ENCODE measurements at places on chromosomes 2 and 18. TPM values are rescaled to one million over a fixed set of nuclear protein-coding genes. Genes with fewer than 3 reads are reported as not detected.

Gene EMILIN2
- 4.4 TPM for total RNA-seq

DNA sequence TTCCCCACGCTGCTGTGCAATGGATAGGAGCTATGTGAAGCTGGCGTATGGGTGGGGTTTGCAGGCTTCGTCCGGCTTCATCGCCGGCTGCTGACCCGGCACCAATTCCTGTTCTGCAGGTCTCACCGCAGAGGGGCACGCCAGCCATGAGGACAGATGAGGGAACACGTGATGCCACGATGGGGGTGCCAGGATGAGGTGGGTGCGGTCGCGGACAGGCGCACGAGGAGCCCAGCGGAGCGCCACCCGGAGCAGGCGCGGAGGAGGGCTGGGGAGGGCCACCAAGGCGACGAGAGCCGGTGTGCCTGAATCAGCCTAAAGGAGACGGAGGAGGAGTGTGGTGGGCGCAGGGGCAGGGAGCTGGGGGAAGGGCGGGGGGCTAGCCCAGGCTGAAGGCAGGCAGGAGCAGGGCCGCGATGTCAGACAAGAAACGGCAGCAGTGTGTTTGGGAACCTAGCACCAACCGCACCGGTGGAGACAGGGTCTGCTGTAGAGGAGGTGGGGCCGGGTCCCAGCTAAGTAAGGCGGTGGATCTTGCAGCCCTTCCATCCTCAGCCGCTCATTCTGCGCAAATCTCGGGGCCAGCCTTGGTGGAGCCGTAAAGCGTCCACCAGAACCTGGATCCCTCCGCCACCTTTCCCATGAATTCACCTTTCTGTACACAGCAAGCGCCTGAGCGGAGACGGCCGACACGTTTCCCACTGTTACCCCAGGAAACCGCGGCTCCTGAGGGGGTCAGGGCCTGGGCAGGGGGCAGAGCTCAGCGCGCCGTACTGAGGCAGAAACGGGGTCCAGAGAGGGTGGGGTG, 17.0 kb upstream of the CD8A start:
- no peaks in the 10 kb centered on the region for H3K36me3 ChIP-seq
- H3K4me1 ChIP-seq = peaks cover 4% of the 10 kb centered on the region
- peak overlapping the region; percentile 0 for H3K4me3 ChIP-seq
- H3K27me3 ChIP-seq = peaks cover 5% of the 10 kb centered on the region
- DNase-seq = peak; percentile 44
- no peak overlapping the region for H3K27ac ChIP-seq

Gene FAM237A
- not detected for total RNA-seq

DNA sequence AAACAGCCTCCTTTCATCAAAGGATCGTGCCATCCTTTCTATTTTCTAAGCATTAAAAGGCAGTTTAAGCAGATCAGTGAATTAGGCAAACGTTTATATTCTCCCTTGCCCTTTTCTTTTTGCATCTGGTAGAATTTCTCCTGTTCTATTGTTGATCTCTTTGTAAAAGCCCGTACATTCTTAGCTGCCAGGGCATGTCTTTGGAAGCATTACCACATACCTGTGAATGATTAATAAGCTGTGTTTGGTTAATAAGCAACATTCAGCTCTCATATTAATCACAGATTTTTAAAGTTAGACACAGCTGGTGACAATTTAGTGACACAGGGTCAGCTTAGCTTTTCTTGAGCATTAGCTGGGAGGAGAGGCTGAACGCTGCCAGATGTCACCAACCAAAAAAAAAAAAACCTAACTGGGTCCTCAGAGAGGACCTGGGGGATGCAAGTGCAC, 33.8 kb upstream of the CYP1B1 start:
- no peak overlapping the region for H3K4me3 ChIP-seq
- no peaks in the 10 kb centered on the region for H3K27me3 ChIP-seq
- no peaks in the 10 kb centered on the region for H3K36me3 ChIP-seq
- H3K27ac ChIP-seq = peak overlapping the region; percentile 67
- no peak for DNase-seq

GRCh38 chr2:231326404-231326803, 69.1 kb upstream of the B3GNT7 start:
- DNase-seq = no peak
- no peak overlapping the region for H3K27ac ChIP-seq
- no peak overlapping the region for H3K4me3 ChIP-seq
- no peaks in the 10 kb centered on the region for H3K4me1 ChIP-seq

DNA sequence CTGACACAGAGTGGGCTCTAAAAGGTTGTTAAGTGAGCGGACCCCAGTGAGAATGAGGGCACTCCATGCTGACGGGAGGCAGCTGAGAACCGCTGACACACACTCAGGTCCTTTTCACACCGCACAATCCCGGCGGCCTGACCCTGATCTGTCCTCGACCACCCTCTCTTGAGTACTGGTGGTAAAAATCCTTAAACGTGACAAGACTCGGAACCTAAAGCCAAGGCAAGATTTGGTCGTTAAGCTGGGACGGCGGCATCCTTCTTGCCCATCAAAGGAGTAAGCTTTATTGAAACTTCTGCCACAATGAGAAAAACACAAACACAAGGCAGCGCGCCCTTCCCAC, 569 bp downstream of the TMX3 start:
- H3K27me3 ChIP-seq = no peaks in the 10 kb centered on the region
- no peak overlapping the region for H3K27ac ChIP-seq
- no peaks in the 10 kb centered on the region for H3K36me3 ChIP-seq
- DNase-seq = no peak

Gene GCKR
- 1.1 TPM for total RNA-seq

GRCh38 chr2:216838151-216838550, 21.7 kb downstream of the TNP1 start:
- H3K4me1 ChIP-seq = no peaks in the 10 kb centered on the region
- H3K27me3 ChIP-seq = no peaks in the 10 kb centered on the region
- no peak overlapping the region for H3K4me3 ChIP-seq
- no peak for DNase-seq
- no peaks in the 10 kb centered on the region for H3K36me3 ChIP-seq

Gene MATN3
- not detected for total RNA-seq

- DNase-seq = no peak
- peaks cover 17% of the 10 kb centered on the region for H3K4me1 ChIP-seq
- no peak overlapping the region for H3K27ac ChIP-seq
- H3K4me3 ChIP-seq = no peak overlapping the region
- H3K27me3 ChIP-seq = no peaks in the 10 kb centered on the region
Measured at GRCh38 chr2:203585516-203585915, 50.4 kb upstream of the RAPH1 start.

GRCh38 chr2:54915101-54915500, 135.2 kb downstream of the RTN4 start:
- H3K4me3 ChIP-seq = no peak overlapping the region
- no peak overlapping the region for H3K27ac ChIP-seq
- no peak for DNase-seq
- no peaks in the 10 kb centered on the region for H3K36me3 ChIP-seq

- H3K27ac ChIP-seq = no peak overlapping the region
- H3K4me3 ChIP-seq = no peak overlapping the region
- no peaks in the 10 kb centered on the region for H3K4me1 ChIP-seq
Measured at GRCh38 chr2:189506514-189506976, 65.3 kb downstream of the WDR75 start.

GRCh38 chr2:127448526-127448925, 30.3 kb downstream of the PROC start:
- H3K36me3 ChIP-seq = no peaks in the 10 kb centered on the region
- DNase-seq = no peak
- H3K27ac ChIP-seq = no peak overlapping the region
- no peak overlapping the region for H3K4me3 ChIP-seq
- H3K4me1 ChIP-seq = no peaks in the 10 kb centered on the region

- no peak overlapping the region for H3K4me3 ChIP-seq
- no peak overlapping the region for H3K27ac ChIP-seq
- H3K4me1 ChIP-seq = no peaks in the 10 kb centered on the region
Measured at GRCh38 chr2:71697106-71698004, 244.0 kb downstream of the DYSF start.

GRCh38 chr2:217394510-217395351, 534.9 kb upstream of the TNP1 start:
- H3K4me1 ChIP-seq = no peaks in the 10 kb centered on the region
- H3K36me3 ChIP-seq = no peaks in the 10 kb centered on the region
- no peaks in the 10 kb centered on the region for H3K27me3 ChIP-seq
- H3K4me3 ChIP-seq = no peak overlapping the region

Gene ZNF385B
- 0.39 TPM for total RNA-seq

- H3K36me3 ChIP-seq = no peaks in the 10 kb centered on the region
- no peaks in the 10 kb centered on the region for H3K4me1 ChIP-seq
- DNase-seq = no peak
- no peak overlapping the region for H3K27ac ChIP-seq
- no peak overlapping the region for H3K4me3 ChIP-seq
- H3K27me3 ChIP-seq = no peaks in the 10 kb centered on the region
Measured at GRCh38 chr2:106857882-106858478, 28.0 kb downstream of the ST6GAL2 start.

DNA sequence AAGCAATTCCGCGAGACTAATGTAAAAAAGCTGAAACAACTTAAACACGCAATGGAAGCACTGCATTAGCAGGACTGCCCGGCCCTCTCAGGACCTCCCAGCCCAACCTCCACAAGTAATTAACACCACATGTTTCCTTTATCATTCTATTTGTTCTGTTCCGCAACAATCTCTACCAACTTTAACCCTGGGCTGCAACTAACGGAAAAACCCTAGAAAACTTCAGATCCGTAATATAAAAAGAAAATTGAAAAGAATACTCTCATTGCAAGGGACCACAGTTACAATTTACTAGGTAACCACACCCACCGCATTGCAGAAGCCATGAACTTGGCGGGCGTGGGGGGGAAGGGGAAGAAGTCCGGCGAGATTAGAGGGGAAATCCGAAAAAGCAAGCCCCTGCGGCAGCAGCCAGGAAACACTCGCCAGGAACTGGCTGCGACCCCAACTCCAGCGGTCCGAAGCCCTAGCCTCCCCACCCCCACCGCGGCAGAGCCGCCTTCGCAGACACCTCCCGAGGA, 1.2 kb downstream of the EPB41L3 start:
- H3K27me3 ChIP-seq = no peaks in the 10 kb centered on the region
- H3K36me3 ChIP-seq = no peaks in the 10 kb centered on the region
- H3K27ac ChIP-seq = no peak overlapping the region
- H3K4me3 ChIP-seq = peak overlapping the region; percentile 40
- H3K4me1 ChIP-seq = no peaks in the 10 kb centered on the region
- DNase-seq = no peak

DNA sequence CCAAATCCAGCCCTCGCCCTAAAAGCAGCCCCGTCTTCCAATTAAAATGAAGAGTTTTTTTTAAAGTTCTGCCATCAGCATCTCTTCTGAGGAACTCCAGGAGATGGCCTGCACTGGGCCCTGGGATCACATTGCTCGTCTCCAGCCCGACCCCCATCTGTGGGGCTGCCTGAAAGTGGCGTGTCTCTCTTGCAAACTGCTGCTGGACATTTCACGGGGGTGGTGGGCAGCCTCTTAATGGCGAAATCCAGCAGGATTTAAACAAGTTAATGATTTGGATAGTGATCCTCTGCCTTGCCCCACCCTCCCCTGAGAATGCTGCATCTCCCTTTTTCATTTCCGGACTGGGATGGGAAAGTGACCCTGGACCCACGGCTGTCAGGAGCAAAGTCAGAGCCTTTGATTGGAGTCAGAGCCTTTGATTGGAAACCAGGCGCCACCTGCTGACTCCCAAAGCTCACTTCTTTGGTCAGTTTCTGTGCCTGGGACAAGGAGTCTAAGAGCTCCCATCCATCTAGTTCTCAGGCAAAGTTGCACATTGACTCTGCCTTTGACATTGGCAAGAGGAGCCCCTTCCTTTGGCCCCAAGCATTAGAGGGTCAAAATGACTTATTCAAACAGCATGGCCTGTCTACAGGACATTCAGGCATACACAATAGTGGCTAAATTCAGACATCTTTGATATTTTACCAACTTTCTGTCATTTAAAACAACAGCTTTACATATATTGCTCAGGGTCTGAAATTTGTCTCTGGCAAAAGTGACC, 155.2 kb downstream of the SH3BP4 start:
- no peaks in the 10 kb centered on the region for H3K36me3 ChIP-seq
- no peaks in the 10 kb centered on the region for H3K4me1 ChIP-seq
- H3K27me3 ChIP-seq = no peaks in the 10 kb centered on the region
- H3K27ac ChIP-seq = no peak overlapping the region
- H3K4me3 ChIP-seq = no peak overlapping the region
- peak; percentile 77 for DNase-seq

Gene CHST10
- 2.8 TPM for total RNA-seq

DNA sequence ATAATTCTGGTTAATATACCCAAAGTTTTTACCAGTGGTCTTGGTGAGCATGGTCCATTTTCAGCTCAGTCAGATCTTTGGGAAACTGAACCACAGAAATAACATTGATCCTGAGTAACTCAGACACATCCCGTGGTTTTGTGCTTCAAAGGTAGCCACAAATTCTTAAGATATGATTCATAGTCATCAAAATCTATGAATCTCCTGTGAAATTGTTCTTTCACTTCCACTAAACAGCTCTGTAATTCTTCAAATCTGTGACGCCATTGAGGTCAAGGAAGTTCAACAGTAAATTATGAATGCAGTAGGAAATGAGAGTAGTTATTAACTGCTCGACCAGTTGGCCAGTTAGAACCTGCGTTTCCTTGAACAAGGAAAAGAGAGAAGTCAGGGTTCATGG, 147.3 kb downstream of the IRS1 start:
- no peak overlapping the region for H3K4me3 ChIP-seq
- DNase-seq = no peak
- no peaks in the 10 kb centered on the region for H3K27me3 ChIP-seq

DNA sequence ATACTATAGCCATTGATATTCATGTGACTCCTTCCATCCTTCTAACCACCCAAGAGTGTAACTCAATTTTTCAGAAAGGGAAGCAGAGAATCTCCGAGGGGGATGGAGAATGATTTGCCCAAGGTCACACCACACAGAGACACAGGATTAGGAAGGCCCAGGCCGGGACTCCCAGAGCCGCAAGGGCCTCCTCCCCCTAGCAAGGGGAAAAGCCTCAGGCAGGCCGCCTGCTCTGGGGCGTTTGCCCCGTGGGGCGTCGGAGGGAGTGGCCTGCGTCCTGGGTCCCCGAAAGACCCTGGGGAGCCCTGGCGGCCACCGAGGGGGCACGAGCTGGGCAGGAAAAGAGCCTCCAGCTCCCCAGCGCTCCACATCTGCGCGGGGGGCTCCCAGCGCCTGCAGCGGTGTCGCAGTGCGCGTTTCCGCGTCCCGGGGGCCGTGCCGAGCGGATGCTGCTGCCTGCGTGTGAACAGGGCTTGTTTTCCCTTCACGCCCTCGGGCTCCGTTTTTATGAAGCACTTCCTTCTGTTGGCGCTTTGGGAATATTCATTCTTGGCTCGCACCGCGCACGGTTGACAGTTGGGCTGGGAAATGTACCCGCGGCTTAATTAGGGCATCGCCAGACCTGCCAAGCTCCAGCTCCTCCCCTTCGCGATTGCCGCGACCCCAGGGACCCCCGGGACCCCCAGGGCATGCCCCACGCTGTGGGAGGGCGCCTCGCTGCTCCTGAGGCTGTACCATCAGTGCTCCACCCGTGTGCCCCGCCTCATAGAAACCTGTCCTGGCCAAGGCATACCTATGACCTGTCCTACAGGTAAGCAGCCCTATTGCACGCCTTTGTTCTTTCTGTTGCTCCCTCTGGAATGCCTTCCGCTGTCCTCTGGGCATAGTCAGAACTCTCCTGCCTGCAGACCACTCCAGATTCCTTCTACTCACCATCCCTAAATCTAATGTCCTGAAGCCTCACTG, 158.9 kb upstream of the GLI2 start:
- no peak for DNase-seq
- H3K36me3 ChIP-seq = no peaks in the 10 kb centered on the region
- no peak overlapping the region for H3K4me3 ChIP-seq
- no peaks in the 10 kb centered on the region for H3K27me3 ChIP-seq
